ENCODE measurements at places on chromosomes 2 and 18.

GRCh38 chr2:26805241-26805676 lies 19.4 kb downstream of the CENPA start:
- peak; percentile 21 for DNase-seq

DNA sequence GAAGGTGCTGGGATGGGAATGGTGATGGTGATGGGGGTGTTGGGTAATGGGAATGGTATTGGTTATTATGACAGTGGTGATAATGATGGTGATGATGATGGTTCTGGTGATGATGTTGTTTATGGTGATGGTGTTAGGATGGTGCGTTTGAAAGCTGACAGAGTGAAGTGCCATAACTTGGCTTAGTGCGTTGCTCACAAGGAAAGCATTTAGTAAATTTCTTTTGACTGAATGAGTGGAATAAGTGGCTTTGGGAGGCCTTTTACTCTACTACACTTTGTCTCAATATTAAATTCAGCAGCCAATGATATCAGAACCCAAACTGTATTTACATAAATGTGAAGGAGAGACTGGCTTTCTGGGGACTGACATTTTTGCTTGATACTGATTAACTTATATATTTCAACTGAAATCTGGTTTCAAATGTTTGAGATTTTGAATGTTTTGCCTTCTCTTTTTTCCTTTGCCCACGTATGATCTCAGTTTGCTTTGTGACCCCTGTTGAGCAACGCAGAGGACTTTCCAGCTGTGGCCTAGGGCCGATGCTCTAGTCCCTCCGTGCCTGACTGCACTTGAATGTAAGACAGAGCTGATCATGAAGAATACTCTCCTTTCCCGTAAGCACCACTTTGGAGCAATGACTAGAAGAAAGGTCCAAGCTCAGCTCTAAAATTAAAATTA lies 128.5 kb upstream of the SH3BP4 start:
- DNase-seq = no peak

- peak; percentile 41 for DNase-seq
These were observed 24.4 kb downstream of the MBP start for GRCh38 chr18:77108001-77108692.

- no peak for DNase-seq
These were observed 283.0 kb downstream of the TMX3 start for GRCh38 chr18:68431922-68432198.

GRCh38 chr18:75517286-75517685 lies 89.8 kb upstream of the SMIM21 start:
- DNase-seq = no peak

GRCh38 chr2:203718087-203718486 lies 11.6 kb downstream of the CD28 start:
- peak; percentile 31 for DNase-seq

- DNase-seq = no peak
These were observed 111.7 kb upstream of the CSRNP3 start for GRCh38 chr2:165357758-165358157.

GRCh38 chr18:74963820-74964446 lies 245.0 kb downstream of the PTGR3 start:
- peak; percentile 45 for DNase-seq

DNA sequence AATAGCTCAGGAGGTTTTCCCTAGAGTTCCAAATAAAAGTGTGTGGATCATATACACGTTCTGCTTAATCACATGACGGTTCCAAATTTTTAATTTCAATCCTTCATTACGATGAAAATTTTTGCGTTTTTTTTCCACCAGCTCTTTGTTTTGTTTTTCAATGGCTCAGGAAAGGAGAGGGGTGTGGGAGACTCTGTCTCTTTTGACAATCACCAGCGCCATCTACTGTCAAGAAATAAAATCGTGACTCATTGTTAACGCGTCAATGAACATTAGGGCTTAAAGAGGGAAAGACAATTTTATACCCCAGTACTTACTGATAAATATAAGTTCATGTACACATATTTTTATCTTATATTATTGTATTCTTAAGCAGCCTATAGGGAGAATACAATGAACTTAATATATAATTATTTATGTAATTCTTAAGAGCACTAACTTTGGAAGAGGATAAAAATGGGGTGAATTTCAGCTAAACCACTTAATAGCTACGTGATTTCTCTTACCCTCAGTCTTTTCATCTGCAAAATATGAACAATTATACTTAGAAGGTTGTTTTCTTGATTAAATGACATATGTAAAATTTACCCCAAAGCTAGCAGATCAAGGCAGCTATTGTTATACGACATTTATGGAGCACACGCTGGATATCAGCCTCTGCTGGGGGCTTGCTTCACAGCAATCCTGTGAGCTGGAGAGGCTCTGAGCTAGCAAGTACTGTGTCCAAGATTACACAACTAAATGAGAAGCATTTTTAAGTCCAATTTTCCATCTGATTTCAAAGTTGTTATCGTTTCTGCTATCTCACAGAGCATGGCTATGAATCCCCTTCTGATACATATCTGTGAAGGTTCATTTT lies 47.4 kb upstream of the RMDN2 start:
- peak; percentile 62 for DNase-seq

- peak; percentile 76 for DNase-seq
These were observed 20.2 kb upstream of the ACVR2A start for GRCh38 chr2:147824620-147825019.

GRCh38 chr2:234427081-234428061 lies 69.5 kb downstream of the ARL4C start:
- DNase-seq = peak; percentile 56

DNA sequence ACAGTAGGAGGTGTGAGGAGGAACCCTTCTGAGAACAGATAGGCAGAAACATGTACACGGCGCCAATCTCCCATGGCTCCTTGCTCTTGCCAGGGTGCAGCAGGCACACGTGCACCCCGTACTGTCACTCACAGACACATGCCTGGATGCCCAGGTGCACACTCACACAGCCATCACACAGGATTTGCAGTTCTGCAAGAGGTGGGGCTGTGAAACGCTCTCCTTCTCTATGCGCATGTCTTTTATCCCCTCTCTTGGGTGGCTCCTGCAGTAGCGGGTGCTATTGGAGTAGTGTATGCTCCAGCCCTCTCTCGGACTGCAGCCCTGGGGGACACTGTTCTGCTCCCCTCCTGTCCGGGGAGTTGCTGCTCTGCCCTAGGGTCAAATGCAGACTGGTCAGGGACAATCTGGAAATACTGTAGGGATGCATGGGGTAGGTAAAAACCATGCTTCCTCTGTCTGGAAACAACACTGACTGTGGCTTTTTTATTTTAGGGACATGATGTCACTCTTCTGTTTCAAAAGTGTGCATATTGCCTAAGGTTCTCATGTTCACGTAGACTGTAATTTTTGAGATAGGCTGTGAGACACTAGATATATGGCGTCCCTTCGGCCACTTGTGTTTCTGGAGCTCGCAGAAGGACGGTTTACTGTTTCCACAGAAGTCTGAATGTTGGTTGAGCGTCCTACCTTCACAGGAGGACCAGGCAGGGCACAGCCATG lies 118.5 kb downstream of the PRKCE start:
- peak; percentile 68 for DNase-seq

GRCh38 chr2:74457129-74457548 lies 1.1 kb upstream of the WBP1 start:
- no peak for DNase-seq

DNA sequence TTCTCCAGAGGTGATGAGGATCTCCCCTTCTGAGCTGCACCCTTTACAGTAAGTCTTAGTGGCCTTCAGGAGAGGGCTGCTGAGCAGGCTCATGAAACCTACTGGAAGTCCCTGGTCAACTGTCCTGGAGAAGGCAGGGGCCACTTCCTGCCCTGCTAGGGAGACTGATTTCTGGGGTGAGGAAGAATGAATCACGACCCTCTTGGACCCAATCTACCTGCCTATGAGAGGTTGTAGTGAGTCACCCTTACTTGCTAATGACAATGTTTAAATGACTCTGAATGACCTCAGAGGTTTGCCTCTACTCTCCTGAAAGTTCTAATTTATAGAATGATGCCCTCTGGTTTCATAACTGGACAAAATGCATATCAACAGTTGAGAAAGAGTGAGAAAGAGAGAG lies 79.4 kb upstream of the FAM136A start:
- DNase-seq = no peak

- DNase-seq = no peak
These were observed 161.0 kb downstream of the IRS1 start for GRCh38 chr2:226638576-226638975.

- no peak for DNase-seq
These were observed 87.9 kb downstream of the NPAS2 start for GRCh38 chr2:100907832-100908231.

GRCh38 chr2:151654085-151654484 lies 80.2 kb downstream of the NEB start:
- DNase-seq = no peak

GRCh38 chr18:69658103-69658502 lies 257.4 kb downstream of the DOK6 start:
- no peak for DNase-seq

- DNase-seq = no peak
These were observed 80.0 kb downstream of the GALR1 start for GRCh38 chr18:77329651-77330050.

GRCh38 chr2:129587426-129588064 lies 391.9 kb upstream of the RAB6C start:
- DNase-seq = no peak

DNA sequence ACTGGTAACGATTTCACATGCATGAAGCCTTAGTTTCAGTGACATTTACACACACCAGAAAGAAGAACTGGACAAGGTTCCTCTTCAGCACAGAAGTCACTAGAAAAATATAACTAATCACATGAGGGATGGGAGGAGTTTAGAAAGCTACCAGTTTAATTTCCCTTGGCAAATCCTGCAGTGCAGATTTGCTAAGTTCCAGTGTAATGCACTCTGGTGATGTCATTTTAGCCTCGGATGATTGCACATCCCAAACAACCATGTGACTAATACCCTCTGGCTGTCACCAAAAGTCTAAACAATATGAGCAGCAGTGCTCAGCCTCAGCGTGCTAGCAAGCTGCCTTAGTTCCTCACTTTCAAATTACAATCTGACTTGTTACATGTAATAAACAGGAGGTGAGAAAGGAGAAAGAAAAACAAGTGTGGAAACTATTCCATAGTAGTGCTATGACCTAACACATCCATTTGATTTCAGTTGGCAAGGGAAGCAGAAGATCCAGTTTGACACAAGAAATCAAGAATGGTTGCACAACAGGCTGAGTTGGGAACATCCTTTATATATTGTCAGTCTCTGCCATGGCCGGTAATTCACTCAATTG lies 35.3 kb upstream of the PPP1CB start:
- DNase-seq = peak; percentile 99

GRCh38 chr18:77607087-77607486 lies 357.4 kb downstream of the GALR1 start:
- DNase-seq = no peak

GRCh38 chr18:75134611-75134975 lies 74.3 kb downstream of the PTGR3 start:
- no peak for DNase-seq

GRCh38 chr2:60353863-60354262 lies 199.6 kb downstream of the BCL11A start:
- no peak for DNase-seq

- no peak for DNase-seq
These were observed 30.4 kb downstream of the INPP4A start for GRCh38 chr2:98474979-98475632.

DNA sequence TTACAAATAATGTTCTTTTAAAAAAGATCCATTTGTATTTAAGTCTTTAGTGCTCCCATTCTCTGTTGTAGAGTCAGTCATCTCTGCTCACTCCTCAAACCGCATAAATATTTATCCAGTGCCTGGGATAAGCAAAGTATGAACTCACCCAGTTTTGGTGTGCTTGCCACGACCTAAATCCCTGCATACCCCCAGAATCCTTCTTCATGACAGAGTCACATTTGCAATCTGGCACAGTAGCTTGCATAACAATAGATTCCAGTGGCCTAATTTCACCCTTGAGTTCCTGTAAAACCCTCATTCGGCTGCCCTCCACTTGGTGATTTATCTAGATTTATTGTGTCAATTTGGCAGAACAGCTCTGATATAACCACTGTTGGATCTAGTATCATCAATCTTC lies 92.9 kb downstream of the DTNA start:
- DNase-seq = no peak

DNA sequence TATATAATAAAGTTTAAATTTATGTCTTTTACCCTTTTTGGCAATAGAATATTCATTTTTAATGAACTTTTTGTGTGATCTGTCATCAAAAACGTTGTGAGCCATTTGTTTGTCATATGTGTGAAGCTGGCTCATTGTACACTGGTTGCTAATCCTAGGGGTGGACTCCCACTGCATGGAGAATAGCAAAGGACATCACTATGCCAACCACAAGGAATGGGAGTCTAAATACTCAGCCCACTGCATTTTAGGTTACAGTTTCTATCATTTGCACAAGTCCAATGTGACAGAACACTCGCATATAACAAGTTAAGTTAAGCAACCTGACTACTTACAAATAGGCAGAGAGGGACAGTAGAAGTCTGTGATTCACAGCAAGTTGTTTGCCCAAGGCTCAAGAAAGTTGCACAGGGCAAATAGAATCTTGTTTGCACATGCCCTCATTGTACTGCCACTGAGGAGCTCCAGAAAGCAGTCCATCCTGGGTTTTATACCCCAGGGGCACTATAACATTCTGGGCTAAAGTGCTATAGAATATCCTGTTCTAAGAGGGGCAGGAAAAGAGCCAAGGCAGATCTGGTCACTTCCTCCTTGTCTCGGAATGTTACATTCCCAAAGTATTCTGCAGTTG lies 545.9 kb upstream of the GCFC2 start:
- DNase-seq = no peak
